Activated CD4-positive, alpha-beta T cell treated with anti-CD3 and anti-CD28 coated beads, Interleukin-2, amount 10 ng/mL, durations not matched to agents 7 days and 5 days (primary cell): ENCODE measurements at places on chromosomes 3 and 15. TPM values are rescaled to one million over a fixed set of nuclear protein-coding genes. Genes with fewer than 3 reads are reported as not detected.

Gene TMF1
- total RNA-seq: 43.5 TPM

Gene FRG2C
- total RNA-seq: not detected

Gene LRRK1
- 0.45 TPM for total RNA-seq

Gene RASL12
- total RNA-seq: not detected

Gene ECE2
- total RNA-seq: not detected

Gene TTC21A
- total RNA-seq: 3.8 TPM

DNA sequence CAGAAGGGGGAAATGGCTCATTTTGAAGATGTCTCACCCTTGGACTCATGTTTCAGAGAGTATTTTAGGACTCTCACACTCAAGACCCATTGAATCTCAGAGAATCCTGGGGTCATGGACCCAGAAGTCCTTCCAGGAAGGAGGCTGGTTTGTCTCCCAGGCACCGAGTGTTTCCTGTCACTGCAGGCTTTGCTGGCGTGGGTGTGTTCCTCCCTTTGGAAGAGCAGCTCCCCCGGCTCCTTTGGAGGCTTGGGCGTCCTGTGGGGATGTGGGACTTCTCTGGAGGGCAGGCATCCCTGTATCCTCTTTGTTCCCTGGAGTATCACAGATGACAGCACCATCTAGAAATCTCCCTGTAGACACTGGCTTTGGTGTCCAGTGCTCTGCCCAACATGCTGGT, 40.0 kb downstream of the DNAH1 start:
- H3K27me3 ChIP-seq: no peaks in the 10 kb centered on the region
- H3K36me3 ChIP-seq: peaks cover 3% of the 10 kb centered on the region
- no peak for DNase-seq
- no peak overlapping the region for H3K27ac ChIP-seq

DNA sequence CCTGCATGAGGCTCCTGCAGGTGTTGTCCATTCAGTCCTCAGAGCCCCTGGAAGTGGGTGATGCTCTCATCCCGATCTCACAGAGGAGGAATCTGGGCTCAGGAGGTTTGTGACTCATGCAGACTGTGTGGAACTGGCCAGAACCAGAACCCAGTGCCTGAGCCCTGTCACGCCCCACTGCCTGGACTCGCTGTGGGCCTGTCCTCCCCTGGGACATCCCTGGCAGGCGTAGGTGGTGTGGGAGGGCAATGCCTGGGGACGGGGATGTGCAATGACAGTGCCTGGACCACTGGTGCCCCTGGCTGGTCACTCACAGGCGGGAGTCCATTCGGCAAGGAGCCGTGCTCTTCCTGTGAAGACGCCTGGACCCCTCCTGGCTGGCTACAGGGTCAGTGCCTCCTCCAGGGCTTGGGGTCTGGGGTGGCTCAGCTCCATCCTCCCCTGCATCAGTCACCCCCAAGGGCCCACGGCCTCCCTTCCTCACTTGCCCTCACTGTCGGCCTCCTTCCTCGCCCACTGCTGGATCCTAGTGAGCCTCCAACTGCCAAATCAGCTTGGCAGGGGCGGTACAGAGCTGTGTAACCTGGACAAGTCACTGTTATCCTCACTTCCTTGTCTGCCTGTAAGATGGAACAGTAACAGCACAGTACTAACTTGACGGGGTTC, 14.9 kb downstream of the PSTPIP1 start:
- peak overlapping the region; percentile 71 for H3K27ac ChIP-seq
- H3K36me3 ChIP-seq: peaks cover 58% of the 10 kb centered on the region
- H3K4me1 ChIP-seq: peaks cover 82% of the 10 kb centered on the region

DNA sequence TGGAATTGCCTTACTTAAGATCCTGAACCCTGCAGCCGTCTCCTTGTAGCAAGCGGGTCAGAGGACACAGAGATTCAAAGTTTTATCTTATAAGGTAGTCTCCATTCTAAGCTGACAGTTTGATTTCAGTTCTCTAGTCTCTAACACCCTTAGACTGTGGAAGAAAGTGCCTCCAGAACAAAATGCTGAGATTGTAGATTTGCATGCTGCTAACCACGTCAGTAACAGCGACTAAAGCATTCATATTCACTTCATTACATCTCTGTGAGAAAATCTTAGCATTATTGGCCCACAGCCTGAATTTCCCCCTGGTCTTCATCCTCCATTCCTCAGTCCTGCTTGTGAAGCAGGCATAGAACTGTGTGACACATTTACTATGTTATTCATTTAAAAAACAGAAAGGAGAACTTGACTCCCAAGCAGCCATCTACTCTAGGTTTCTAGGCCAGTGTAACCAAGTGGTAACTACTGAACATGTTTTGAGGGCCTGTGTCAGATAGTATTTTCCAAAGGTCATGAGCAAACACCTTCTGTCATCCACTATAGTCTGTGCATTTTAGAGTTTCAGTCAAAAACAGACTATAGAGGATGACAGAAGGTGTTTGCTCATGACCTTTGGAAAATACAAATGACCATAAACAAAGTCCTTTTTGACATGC, 27.4 kb downstream of the ARIH2 start:
- no peak overlapping the region for H3K4me3 ChIP-seq
- H3K4me1 ChIP-seq: peaks cover 18% of the 10 kb centered on the region
- no peak for DNase-seq
- peaks cover 12% of the 10 kb centered on the region for H3K36me3 ChIP-seq
- H3K27ac ChIP-seq: no peak overlapping the region

DNA sequence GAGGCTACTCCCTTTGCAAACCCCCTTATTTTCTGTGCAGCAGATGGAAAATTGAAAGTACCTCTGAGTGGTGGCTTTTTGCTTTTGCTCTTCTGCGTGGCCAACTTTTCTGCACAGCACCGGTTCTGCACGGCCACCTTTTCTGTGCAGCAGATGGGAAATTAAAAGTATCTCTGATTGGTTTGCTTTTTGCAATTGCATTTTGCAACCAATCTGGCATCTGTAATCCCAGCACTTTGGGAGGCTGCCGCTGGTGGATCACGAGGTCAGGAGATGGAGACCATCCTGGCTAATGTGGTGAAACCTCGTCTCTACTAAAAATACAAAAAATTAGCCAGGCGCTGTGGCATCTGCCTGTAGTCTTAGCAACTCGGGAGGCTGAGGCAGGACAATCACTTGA, 79.5 kb upstream of the CHMP2B start:
- no peak overlapping the region for H3K4me3 ChIP-seq
- DNase-seq: no peak
- no peaks in the 10 kb centered on the region for H3K4me1 ChIP-seq
- H3K27ac ChIP-seq: no peak overlapping the region

- no peak overlapping the region for H3K27ac ChIP-seq
- no peak overlapping the region for H3K4me3 ChIP-seq
- no peak for DNase-seq
- no peaks in the 10 kb centered on the region for H3K36me3 ChIP-seq
These were observed 525.5 kb downstream of the ZIC1 start for GRCh38 chr3:147934451-147935180.

GRCh38 chr15:63474810-63475316, 29.5 kb upstream of the USP3 start:
- H3K36me3 ChIP-seq: no peaks in the 10 kb centered on the region
- peaks cover 50% of the 10 kb centered on the region for H3K4me1 ChIP-seq
- no peaks in the 10 kb centered on the region for H3K27me3 ChIP-seq
- no peak for DNase-seq
